ENCODE measurements at places on chromosomes 13 and 19. TPM values are rescaled to one million over a fixed set of nuclear protein-coding genes. Genes with fewer than 3 reads are reported as not detected.

The KANK2 gene
- 455 TPM for total RNA-seq

The TJP3 gene
- total RNA-seq, result not detected

The FCGBP gene
- 1.2 TPM for total RNA-seq

The RFPL4A gene
- total RNA-seq, result not detected

The ZNF223 gene
- 6.3 TPM for total RNA-seq

The SBSN gene
- 10.6 TPM for total RNA-seq

The ZNF304 gene
- total RNA-seq, result 12.6 TPM

The PRSS57 gene
- total RNA-seq, result 0.17 TPM

The PIK3R2 gene
- 21.5 TPM for total RNA-seq

The FKBP8 gene
- 282 TPM for total RNA-seq

The CXCL17 gene
- not detected for total RNA-seq

The ADGRE3 gene
- total RNA-seq, result not detected

The ACP7 gene
- total RNA-seq, result under 0.01 TPM

The EMC10 gene
- total RNA-seq, result 58.7 TPM

The SHC2 gene
- 1.0 TPM for total RNA-seq

The MCEMP1 gene
- total RNA-seq, result not detected

The RPS16 gene
- total RNA-seq, result 236 TPM

The KCNC3 gene
- total RNA-seq, result not detected

Data from smooth muscle cell of trachea (primary cell).